ENCODE measurements at places on chromosomes 4 and X. TPM values are rescaled to one million over a fixed set of nuclear protein-coding genes. Genes with fewer than 3 reads are reported as not detected.

The AKAP14 gene
- not detected for total RNA-seq

The FAM184B gene
- total RNA-seq = not detected

The PRAF2 gene
- 14.6 TPM for total RNA-seq

The HTN1 gene
- total RNA-seq = not detected

The STBD1 gene
- total RNA-seq = 10.0 TPM
